Activated CD4-positive, alpha-beta T cell treated with anti-CD3 and anti-CD28 coated beads, Interleukin-2, Interleukin-6, amounts not matched to agents 100 ng/mL and 50 ng/mL, durations not matched to agents 16 hours and 8 hours (primary cell): ENCODE measurements at places on chromosomes 11 and 22.

DNA sequence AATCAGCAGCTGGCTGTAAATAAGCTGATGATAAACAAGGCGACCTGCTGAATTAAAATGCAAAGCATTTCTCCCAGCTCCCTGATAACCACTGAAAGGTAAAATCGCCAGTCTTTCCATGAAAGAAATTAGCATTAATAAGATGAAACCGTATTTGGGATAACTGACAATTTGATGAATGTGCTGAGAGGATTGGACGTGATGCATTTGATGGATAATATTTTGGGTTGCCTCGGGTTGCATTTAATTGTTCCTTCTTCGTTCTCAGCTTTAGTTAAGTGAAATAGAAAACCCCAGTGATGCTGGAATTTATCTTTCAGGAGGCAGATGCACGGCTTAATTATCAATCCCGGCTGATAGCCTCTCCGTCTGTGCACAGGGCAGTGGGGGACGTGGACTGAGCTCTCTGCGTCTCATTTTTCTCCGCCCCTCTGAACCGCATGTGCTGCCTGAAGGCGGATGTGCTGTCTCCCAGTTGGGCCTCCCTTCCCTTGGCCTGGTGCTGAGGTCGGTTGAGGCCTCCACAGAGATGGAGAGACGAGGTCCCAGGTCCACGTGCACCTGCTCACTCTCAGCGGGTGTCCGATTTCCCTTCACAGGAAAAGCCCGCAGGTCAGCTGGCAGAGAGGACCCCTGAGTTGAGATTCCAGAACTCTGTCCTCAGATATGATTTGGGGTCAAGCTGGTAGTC is 846.2 kb downstream of the BRD1 start:
- DNase-seq = no peak

DNA sequence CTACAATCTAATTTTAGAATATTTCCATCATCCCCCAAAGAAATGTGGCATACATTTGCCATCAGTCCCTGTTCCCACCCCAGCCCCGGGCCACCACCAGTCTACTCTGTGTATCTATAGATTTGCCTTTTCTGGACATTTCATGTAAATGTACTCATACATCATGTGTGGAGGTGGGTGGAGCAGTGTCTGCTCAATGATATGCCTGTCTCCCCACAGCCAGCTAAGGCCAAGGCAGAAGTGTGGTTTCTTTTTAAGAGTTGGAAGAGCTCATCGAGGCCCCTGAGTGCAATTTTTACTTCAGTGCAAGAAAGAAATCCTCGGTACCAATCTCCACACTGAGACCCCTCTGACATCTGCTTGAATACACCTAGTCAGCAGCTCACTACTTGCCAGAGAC is 80.5 kb downstream of the TP53I11 start:
- DNase-seq = no peak

GRCh38 chr11:106475181-106475580 is 397.7 kb downstream of the AASDHPPT start:
- no peak for DNase-seq

DNA sequence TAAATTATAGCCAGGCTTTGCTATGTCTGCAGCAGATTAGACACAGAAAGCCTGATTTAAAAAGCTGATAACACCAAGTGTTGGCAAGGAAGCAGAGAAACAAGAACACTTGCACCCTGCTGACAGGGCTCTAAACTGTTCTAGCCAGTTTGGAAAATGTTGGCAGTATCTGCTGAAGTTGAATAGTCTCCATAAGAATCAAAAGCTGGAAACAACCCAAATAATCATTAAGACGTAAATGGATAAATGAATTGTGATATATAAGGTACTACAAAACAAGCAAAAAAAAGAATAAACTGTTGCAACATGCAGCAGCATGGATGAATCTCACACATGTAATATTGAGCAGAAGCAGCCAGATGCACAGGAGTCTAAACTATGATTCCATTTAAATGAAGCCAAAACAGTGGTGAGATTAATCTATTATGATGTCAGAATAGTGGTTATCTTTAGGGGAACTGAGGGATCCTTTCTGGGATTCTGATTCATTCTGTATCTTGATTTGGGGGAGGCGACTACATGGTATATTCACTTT is 40.4 kb upstream of the ADORA2A start:
- no peak for DNase-seq

DNA sequence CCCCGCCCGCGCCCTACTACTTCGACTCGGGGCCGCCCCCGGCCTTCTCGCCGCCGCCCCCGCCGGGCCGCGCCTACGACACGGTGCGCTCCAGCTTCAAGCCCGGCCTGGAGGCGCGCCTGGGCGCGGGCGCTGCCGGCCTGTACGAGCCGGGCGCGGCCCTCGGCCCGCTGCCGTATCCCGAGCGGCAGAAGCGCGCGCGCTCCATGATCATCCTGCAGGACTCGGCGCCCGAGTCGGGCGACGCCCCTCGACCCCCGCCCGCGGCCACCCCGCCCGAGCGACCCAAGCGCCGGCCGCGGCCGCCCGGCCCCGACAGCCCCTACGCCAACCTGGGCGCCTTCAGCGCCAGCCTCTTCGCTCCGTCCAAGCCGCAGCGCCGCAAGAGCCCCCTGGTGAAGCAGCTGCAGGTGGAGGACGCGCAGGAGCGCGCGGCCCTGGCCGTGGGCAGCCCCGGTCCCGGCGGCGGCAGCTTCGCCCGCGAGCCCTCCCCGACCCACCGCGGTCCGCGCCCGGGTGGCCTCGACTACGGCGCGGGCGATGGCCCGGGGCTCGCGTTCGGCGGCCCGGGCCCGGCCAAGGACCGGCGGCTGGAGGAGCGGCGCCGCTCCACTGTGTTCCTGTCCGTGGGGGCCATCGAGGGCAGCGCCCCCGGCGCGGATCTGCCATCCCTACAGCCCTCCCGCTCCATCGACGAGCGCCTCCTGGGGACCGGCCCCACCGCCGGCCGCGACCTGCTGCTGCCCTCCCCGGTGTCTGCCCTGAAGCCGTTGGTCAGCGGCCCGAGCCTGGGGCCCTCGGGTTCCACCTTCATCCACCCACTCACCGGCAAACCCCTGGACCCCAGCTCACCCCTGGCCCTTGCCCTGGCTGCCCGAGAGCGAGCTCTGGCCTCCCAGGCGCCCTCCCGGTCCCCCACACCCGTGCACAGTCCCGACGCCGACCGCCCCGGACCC is 17.4 kb upstream of the ACR start:
- no peak for DNase-seq

DNA sequence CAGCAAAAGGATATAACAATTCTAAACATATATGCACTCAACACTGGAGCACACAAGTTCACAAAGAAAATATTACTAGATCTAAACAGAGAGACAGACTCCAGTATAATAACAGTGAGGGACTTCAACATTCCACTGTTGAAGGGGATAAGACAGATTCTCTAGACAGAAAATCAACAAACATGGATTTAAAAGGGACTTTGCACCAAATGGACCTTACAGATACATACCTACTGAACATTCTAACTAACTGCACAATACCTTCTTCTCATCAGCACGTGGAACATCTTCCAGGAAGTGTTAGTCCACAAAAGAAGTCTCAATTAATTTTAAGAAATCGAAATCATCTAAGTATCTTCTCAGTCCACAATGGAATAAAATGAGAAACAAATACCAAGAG is 26.6 kb downstream of the RSF1 start:
- no peak for DNase-seq

- no peak for DNase-seq
Observed at GRCh38 chr11:115257678-115258077, 246.5 kb downstream of the CADM1 start.

DNA sequence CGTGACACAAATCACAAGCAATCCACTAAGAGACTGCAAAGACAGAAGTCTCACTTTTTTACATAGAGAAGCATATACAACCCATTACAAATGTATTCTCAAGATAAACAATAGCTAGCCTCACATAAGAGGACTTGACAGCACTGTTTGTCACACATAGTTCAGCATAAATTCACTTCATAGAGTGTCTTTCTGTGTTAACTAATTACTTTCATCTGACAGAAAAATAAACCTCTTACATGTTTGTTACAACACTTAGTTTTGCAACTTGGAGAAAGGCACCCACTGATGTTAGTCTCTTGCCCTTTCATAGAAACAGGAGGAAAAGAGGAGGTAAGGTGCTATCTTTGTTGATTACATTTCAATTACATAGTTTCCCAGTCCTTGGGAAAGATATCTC is 2221.9 kb upstream of the RAG2 start:
- no peak for DNase-seq

DNA sequence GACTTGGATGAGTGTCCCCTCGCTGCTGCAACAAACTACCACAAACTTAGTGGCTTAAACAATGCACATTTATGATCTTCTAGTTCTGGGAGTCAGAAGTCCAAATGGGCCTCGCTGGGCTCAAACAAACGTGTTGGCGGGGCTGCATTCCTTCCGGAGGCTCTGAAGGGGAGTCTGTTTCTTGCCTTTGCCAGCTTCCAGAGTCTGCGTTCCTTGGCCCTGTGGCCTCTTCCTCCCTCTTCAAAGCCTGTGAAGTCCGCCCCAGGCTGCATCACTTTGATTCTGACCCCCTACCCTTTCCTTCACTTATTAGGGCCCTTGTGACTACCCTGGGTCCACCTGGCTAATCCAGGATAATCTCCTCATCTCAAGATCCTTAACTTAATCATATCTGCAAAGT is 80.3 kb upstream of the NECTIN1 start:
- no peak for DNase-seq
